ENCODE measurements at places on chromosomes 2 and 18.

- DNase-seq, result no peak
These were observed 151.3 kb downstream of the ZFP36L2 start for GRCh38 chr2:43075054-43075593.

DNA sequence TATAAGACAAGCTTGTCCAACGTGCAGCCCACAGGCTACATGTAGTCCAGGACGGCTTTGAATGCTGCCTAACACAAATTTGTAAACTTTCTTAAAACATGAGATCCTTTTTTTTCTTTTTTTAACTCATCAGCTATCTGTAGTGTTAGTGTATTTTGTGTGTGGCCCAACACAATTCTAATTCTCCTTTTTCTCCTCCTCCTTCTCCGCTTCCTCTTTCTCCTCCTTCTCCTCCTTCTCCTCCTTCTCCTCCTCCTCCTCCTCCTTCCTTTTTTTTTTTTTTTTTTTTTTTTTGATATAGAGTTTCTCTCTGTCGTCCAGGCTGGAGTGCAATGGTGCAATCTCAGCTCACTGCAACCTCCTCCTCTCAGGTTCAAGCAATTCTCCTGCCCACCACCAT lies 39.3 kb upstream of the GTF2A1L start:
- no peak for DNase-seq

- DNase-seq, result no peak
These were observed 529.4 kb downstream of the CCDC85A start for GRCh38 chr2:56713161-56713676.

- DNase-seq, result no peak
These were observed 28.1 kb downstream of the EPAS1 start for GRCh38 chr2:46325182-46325928.

DNA sequence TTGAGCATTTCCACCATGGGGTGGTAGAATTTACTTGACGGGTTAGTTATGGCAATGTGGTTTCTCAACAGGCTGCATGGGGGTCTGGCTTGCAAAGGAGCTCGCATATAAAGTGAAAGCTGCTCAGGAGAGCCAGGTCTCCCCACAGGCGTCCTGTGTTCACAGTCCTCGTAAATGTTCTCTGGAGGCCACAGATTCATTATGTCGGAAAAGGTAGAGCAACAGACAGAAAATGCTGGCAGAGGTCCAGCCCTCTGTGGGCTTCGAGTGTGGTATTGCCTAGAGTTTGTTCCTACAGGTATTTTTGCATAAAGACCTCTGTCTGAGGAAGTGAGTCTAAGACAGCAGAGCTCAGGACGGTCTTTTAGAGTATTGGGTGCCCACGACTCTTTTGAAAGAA lies 96.4 kb downstream of the CDCA7 start:
- DNase-seq, result no peak

DNA sequence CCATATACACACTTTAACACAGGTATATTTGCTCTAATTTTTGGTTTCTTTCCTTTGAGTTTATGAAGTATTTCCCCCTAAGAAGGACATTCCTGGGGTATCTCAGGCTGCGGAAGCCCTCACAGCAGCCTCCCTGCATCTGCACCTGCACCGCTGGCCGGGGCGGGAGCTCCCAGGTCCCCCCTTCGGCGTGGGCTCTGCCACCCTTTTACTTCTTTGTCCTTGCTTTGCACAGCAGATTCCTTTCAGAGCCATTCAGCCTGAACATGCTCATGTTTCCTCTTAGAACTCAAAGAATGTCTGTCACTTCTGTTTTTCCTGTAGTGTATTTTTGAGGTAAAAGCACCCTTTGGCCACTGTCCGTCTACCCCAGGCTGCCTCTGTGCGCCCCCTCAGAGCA lies 146.5 kb downstream of the SNTG2 start:
- no peak for DNase-seq

GRCh38 chr2:9207641-9208311 lies 1.2 kb downstream of the ASAP2 start:
- DNase-seq, result no peak

DNA sequence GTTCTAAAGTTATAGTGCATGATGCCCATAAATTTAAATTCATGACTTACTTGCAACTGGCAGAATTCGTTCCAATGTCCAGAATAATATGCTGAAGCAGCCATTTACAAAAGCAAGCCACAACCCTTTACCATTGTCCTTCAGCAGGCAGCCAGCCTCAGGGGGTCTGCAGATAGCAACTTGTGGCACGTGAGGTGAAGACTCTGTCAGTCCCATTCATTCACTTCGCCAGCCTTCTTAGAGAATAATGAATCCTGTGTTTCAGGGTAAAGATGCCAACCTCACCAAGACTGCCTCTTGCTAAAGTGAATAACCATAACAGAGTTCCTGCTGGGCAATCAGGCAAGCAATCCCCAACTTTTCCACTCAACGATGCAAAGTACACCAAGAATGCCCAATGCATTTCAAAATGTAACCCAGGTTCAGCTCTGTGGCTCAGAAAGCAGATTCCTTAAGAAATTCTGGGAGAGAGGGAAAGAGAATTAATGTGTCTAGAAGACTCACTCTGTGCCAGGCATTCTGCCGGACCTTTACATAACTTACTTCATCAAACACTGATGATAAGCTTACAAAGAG lies 315.4 kb downstream of the NCKAP5 start:
- DNase-seq, result no peak

GRCh38 chr2:68835621-68836020 lies 35.6 kb downstream of the BMP10 start:
- no peak for DNase-seq

DNA sequence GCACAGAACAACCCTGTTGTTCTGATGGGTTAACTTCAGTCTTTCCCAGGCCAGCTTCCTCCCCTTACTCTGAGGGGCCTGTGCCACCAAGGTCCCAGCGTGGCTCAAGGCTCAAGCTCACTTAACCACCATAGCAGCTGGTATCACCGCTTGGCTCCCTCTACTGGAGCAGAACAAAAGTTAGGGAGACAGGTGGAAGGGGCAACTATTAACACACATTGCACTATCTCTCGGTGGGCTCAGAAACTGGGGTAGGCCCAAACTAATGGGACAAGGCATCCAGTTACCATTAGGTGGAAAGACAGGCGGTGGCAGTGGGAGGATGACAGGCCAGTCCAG lies 88.7 kb upstream of the ATL2 start:
- no peak for DNase-seq

GRCh38 chr2:105861200-105861599 lies 116.5 kb downstream of the NCK2 start:
- no peak for DNase-seq

- no peak for DNase-seq
These were observed 6.7 kb downstream of the SAG start for GRCh38 chr2:233314180-233314925.

DNA sequence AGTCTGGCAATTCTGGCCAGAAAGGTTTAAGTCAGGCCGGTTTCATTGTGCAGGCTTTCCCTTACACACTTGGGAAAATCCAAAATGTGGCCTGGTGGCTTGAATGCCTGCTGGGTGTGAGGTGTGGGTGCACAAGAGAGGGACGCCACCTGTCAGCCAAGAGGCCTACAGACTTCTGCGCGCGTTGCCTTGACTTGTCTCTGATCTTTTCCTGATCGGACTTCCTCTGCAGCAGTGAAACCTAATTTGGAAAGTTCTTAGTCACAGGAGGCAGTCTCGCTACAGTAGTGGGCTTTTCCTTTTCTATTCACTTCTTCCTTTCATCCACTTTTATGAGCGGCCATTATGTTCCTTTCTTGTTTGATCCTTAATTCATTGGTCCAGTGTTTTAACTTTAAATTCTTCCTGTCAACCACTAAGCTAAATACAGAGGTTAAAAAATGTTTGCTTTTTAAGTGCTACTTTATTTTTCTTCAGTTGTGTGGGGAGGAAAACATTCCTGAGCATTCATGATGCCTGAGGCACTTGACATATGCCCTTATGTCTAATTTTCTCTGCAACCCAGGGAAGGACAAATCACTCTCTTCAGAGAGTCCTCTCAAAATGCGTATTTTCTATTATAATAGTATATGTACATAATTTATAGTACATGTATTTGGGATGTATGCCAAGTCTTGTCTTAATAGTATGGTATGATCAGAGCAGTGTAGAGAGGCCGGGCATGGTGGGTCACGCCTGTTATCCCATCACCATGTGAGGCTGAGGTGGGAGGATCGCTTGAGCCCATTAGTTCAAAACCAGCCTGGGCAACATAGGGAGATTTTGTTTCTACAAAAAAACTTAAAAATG lies 128.9 kb downstream of the WDSUB1 start:
- DNase-seq, result no peak

DNA sequence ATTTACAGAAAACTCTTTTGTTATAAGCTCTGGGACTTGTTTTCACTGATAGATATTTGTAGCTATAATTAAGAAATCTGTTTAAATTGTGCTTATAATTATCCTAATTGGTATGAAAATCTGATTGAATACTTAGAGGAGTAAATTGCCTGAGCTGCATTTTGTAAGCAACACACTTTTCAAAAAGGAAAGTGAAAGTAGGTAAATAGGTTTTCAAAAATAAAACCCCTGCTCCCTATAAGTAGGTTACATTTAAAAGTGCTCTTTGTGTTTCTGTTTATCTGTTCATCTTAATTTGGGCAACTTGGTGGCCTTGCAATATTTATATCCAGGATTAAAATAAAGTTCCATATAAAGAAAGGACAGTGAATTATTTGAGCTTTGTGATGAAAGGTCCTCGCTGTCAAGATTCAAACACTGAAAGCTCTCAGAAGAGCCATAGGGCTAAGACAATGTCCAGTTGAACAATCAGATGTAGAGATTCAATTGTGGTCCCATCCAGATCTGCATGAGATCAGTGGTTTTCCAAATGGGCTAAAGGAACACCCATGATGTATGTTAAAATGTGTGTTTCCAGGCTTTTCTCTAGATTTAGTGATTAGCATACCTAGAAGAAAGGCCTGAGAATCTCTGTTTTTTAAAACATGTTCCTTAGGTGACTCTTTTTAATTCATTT lies 371.6 kb downstream of the RPRM start:
- DNase-seq, result no peak

- no peak for DNase-seq
These were observed 116.8 kb upstream of the EPC2 start for GRCh38 chr2:148527488-148528340.

All from hippocampal formation (tissue), 2 donors.